Left cardiac atrium (tissue), 4 donors: ENCODE measurements at places on chromosomes 4 and X. TPM values are rescaled to one million over a fixed set of nuclear protein-coding genes. Genes with fewer than 3 reads are reported as not detected.

N4BP2 gene
- total RNA-seq: 4.3 TPM

CTAG2 gene
- not detected for total RNA-seq

LDOC1 gene
- 6.2 TPM for total RNA-seq

DOCK11 gene
- 15.8 TPM for total RNA-seq

FANCB gene
- 0.82 TPM for total RNA-seq

ELF2 gene
- 34.1 TPM for total RNA-seq

DNA sequence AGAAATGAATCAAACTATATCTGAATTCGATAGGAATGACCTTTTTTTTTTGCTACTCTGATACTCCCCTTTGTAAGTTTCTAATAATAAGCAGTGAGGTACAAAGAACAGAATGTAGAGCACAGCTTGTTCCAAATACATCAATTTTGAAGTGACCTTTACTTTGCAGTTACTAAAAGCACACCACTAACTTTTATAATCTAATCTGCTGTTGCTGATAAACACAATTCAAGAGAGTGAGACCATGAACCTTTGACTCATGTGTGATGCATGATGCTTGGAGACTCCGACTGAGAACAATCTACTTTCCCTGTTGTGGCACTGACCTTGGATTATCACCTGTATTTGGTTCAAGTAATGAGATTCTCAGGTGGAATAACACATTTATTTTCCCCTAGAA, 91.6 kb upstream of the GNPDA2 start:
- DNase-seq: no peak

- DNase-seq: no peak
Measured at GRCh38 chr4:184632842-184633241, 16.4 kb downstream of the CASP3 start.

GRCh38 chrX:110188701-110189558, 129.0 kb downstream of the AMMECR1 start:
- DNase-seq: no peak

- DNase-seq: no peak
Measured at GRCh38 chr4:71616168-71616811, 167.6 kb downstream of the GC start.

DNA sequence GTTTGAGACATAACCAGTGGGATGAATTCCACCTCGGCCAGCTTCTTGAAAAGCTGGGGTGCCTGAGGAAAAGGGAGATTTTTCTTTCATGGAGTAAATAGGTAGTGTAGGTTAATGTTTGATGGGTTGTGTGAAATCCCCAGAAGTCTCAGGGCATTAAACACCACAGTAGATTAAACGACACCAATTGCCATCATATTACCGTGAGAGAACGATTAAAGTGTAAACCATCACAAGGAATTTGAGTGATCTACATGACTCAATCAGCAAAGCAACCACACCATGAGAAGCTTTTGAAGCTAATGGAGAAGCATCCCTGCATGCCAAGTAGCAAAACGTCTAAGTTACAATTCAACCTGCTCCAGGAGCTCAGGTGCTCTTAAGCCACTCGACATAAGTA, 322.5 kb upstream of the GATB start:
- DNase-seq: no peak

DNA sequence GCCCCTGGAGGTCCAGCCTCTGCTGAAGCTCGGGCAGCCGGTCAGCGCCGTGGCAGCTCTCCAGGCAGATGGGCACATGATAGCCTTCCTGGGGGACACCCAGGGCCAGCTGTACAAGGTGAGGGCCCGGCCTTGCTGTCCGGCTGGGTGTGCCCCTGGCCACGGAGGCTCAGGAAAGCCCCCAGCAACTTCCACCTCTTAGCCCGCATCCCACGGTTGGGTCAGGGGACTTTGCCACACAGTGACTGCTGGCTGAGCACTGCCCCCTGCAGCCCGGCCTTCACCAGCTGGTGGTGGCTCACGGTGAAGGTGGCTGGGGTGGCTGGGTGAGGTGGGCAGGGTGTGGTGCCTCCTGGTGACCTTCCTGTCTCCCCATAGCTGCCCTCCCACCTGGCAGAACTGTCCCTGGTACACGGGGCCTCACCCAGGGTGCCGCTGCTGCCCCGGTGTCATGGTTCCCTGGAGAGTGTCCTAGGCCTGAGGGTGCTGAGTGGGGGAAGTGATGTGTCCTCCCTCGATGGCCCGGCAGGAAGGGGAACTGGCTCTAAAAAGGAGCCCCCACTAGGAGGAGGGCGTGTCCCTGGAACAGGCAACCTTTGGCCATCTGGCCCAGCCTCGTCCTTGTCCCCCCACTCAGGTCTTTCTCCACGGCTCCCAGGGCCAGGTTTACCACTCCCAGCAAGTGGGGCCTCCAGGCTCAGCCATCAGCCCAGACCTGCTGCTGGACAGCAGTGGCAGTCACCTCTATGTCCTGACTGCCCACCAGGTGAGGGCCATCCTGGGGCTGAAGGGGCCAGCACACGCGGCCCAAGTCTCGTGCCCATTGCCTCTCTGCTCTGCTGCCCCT, 4.5 kb downstream of the PLXNB3 start:
- no peak for DNase-seq

DNA sequence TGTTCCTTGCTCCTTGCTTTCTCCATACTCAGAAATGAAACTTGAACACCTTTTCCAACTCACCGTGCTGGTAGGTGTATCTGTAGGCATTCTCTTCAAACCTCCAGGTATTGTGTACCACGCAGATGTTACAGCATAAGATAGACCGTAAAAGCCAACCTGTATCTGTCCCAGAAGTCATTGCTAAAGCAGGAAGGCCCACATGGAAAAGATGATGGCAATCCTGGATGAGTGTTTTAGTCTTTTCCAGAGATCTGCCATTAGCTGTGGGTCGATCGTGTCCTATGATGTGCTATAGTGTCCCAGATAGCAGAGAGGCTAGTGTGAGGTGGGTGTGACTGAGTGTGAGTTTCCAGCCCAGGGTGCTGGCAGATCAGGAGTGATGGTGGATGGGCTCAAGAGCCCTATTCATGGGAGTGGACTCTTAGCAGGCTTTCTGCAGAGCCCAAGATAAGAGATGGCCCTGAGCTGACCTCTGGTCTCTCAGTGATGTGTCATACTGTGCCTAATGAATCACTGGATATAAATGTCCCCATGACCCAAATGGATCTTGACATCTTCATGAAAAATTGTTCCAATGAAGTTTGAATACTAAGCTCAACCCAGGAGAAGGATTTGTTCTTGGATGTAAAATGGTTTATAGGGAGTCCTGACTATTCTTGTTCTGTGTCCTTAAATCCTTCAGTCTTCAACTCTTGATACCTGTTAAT, 69.1 kb upstream of the WDR1 start:
- DNase-seq: peak; percentile 32

DNA sequence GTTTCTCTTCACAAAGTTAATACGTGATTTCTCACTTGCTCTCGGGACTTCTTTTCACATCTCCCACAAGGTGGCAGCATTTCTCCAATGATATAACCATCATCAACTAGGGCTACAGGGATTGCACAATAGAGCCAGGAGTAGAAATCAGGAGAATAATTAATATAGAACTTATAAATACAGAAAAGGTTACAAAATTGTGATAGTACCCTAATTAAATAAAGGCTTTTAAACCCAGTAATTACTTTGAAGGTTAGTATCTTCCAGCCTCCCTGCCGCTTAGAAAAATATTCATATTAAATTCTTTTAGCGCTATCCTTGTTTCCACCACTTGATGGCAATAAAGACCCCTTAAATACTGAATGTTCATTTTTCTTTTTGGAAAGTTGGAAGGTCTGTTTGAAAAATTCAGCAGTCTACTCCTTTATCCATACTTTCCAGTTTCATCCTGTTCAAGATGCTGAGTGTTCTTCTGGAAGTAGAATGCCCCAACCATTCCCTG, 65.8 kb downstream of the RASGEF1B start:
- no peak for DNase-seq

GRCh38 chr4:185680617-185681016, 131.4 kb downstream of the SORBS2 start:
- DNase-seq: no peak

DNA sequence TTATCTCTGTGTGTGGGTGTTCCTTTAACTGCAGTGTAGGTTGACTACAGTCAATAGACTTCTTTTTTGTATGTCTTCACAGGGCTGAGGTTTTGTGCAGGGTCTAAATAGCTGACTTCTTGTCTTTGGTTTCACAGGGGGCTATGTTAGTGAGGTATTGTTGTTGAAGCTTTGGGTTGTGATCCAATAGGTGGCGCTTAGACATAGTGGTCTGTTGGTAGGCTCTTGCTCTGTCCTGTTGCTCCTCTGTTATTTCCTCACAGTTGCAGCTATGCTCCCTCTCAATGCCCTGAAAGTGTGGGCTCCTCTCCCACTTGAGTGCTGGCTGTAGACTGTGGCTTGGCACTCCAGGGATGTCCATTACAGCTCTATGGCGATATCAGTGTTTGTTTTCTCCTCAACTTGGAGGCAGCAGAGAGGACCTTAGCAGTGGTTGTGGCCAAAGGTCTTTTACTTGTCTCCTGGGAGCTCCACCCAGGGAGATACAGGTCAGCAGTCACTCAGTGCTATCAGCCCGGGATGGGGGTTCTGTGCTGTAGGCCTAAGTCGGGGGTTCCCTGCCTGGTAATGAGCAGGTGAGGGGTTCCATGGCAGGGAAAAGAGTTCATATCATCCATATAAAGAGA, 14.0 kb downstream of the POF1B start:
- DNase-seq: no peak

GRCh38 chr4:11287055-11287454, 141.6 kb downstream of the HS3ST1 start:
- no peak for DNase-seq

DNA sequence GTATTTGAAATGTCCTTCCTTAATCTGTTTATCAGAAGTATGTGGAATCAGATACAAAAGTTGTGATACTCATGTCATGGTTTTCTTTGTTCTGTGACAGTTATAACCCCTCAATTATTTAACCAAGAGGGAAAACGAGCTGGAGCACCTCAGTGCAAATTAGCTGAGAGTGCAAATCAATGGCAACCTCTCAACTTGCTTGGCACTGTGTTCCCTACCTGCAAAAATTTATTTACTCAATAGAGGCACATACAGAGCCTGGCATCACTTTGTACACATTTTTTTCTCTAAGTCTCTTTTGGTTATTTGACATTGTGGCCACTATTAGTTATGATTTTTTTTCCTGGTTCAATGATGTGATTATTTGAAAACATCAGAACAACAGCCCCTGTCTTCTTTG, 186.2 kb downstream of the STIM2 start:
- DNase-seq: no peak
